ENCODE measurements at places on chromosomes 11 and 22.

DNA sequence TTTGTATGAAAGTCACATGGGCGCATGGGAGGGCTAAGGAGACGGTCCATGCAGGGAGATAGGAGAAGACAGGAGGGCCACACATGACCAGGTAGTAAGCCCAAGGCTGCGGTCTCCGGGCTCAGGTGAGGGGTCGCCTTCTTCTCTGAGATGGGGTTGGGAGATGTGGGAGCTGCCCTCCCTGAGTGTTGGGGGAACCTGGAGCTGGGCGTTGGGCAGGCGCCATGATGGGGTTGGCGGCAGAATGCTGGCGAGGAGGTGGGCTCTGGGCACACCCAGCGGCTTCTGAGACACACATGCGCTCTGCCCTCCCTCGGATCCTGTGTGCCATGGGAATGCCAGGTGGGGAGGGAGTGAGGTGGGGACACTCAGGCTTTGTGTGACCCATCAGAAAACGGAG is 254.8 kb downstream of the TBC1D22A start:
- no peak for DNase-seq

GRCh38 chr11:121334973-121335710 is 42.6 kb downstream of the SC5D start:
- no peak for DNase-seq

GRCh38 chr22:49240016-49240380 is 587.7 kb downstream of the BRD1 start:
- peak; percentile 89 for DNase-seq

GRCh38 chr11:70623906-70624597 is 225.7 kb downstream of the CTTN start:
- DNase-seq: no peak

GRCh38 chr22:30308518-30309230 is 18.1 kb downstream of the TBC1D10A start:
- DNase-seq: no peak

DNA sequence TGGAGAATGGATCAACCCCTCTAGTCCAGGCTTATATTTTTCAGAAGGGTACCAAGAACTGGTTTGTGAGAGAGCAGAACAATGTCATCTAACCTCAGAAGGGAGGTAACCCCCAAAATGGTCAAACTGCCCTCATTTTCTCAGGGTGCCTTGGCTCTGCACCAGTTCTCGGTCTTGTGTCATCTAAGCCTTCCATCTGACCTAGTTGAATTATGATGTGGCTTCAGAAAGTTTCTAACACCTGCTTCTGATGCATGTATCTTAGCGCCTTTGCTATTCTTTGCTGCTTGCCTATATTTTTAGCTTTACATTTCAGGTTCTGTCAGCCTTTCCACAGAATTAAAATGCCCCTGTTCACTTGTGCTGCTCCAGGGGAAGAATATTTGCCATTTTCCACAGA is 91.7 kb upstream of the E2F8 start:
- no peak for DNase-seq

DNA sequence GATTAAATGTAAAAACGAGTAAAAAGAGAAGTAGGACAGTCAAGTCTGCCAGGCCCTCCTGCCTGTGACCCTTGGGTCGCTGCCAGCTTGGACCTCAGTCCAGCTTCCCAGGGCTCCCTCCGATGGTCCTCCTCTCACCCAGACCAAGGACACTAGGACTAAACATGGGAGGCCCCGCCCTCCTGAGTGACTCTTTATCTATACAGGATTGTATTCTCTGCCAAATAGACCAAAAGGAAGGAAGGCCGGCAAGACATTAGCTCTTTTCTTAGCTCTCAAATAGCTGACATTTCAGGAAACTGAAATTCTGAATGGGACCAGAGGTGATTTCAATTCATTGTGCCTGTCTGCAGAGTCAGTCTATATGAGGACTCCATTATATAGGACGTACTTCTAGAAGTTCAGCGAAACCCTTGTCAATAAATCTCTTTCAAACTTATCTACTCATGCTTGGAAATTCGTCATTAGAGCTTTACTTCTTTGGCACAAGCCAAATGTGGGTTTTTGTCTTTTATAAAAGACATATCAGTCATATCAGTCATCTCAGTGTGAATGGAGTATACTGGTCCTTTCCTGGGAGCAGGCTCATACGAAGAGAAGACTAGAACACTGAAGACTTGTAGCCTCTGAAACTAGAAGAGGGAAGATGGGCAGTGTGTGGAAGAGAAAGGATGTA is 28.5 kb downstream of the ADORA2A start:
- DNase-seq: no peak

Measured in esophagus muscularis mucosa (tissue), 4 donors.